Placental epithelial cell (primary cell): ENCODE measurements at places on chromosomes 3 and 15. TPM values are rescaled to one million over a fixed set of nuclear protein-coding genes. Genes with fewer than 3 reads are reported as not detected.

The CEP97 gene
- total RNA-seq = 11.2 and 13.3 TPM in 2 replicates

The RAF1 gene
- 102 and 107 TPM in 2 replicates for total RNA-seq

The VILL gene
- total RNA-seq = 15.3 and 22.4 TPM in 2 replicates

The PRKCD gene
- 5.1 and 6.3 TPM in 2 replicates for total RNA-seq

The ADIPOQ gene
- not detected in 2 replicates for total RNA-seq

The LHFPL4 gene
- total RNA-seq = not detected in 2 replicates

The BCHE gene
- 1.3 and 9.4 TPM in 2 replicates for total RNA-seq

The ECE2 gene
- total RNA-seq = not detected in 2 replicates

The LAMB2 gene
- total RNA-seq = 184 and 515 TPM in 2 replicates

The SERINC4 gene
- 0.39 TPM in 1 of 2 replicates, not detected in the other for total RNA-seq

The SMCO1 gene
- total RNA-seq = not detected in 2 replicates

The CISH gene
- total RNA-seq = 1.5 and 3.9 TPM in 2 replicates

The TGM5 gene
- not detected in 2 replicates for total RNA-seq

The ISLR2 gene
- total RNA-seq = not detected in 2 replicates

The LIPC gene
- not detected in 2 replicates for total RNA-seq

The FBXL22 gene
- 0.22 and 0.39 TPM in 2 replicates for total RNA-seq

The LMAN1L gene
- total RNA-seq = 0.11 TPM in 1 of 2 replicates, not detected in the other

The DHX30 gene
- total RNA-seq = 43.6 and 63.2 TPM in 2 replicates

The CORO2B gene
- under 0.01 TPM in 1 of 2 replicates, not detected in the other for total RNA-seq

The DNAJC19 gene
- 19.0 and 24.7 TPM in 2 replicates for total RNA-seq

The RGMA gene
- 0.11 and 0.39 TPM in 2 replicates for total RNA-seq

The ATP2B2 gene
- total RNA-seq = not detected in 2 replicates

The CYFIP1 gene
- 94.6 and 103 TPM in 2 replicates for total RNA-seq

The HES1 gene
- 1.6 and 8.2 TPM in 2 replicates for total RNA-seq

The GOLGA6B gene
- total RNA-seq = not detected in 2 replicates

The SAMD7 gene
- total RNA-seq = not detected in 2 replicates

The ARHGAP31 gene
- total RNA-seq = 20.4 and 40.5 TPM in 2 replicates

The SYNPR gene
- not detected in 2 replicates for total RNA-seq

The FEZF2 gene
- total RNA-seq = not detected in 2 replicates

The GOLGA8N gene
- 4.0 and 9.4 TPM in 2 replicates for total RNA-seq

The GHRL gene
- under 0.01 TPM in 1 of 2 replicates, not detected in the other for total RNA-seq

The GNAT1 gene
- total RNA-seq = not detected in 2 replicates

The UROC1 gene
- not detected in 2 replicates for total RNA-seq

The MYO5A gene
- total RNA-seq = 31.0 and 41.3 TPM in 2 replicates

The CCDC33 gene
- 0.54 and 1.6 TPM in 2 replicates for total RNA-seq

The TMEM266 gene
- 3.0 and 3.1 TPM in 2 replicates for total RNA-seq

The POLG gene
- total RNA-seq = 64.0 and 84.3 TPM in 2 replicates

The PPP1R14D gene
- total RNA-seq = not detected in 2 replicates
